ENCODE measurements at places on chromosomes 6 and 20. TPM values are rescaled to one million over a fixed set of nuclear protein-coding genes. Genes with fewer than 3 reads are reported as not detected.
A peak's percentile ranks its signal among the peaks of the same experiment; 100 is the strongest.

DNA sequence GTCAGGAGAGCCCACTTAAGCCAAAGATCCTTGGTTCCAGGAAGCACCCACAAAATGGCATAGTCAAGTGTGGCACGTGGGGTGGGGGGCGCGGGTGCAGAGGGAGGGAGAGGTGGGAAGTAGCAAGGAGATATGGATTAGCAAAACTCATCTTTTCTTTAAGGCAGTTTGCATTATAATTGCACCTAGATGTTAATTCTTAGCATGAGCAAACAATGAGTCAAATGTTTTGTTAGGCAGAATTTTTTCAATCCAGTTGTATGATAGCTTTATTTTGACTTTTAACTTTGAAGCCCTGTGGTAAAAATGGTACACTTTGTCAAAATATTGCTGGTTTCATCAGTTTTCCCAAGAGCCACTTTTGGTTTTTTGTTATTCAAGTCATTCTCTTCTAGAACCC is 15.0 kb downstream of the SCAND1 start:
- no peak for DNase-seq

GRCh38 chr6:113632220-113632864 is 224.8 kb upstream of the MARCKS start:
- DNase-seq: no peak

GRCh38 chr6:19692506-19693298 is 144.5 kb upstream of the ID4 start:
- DNase-seq: peak; percentile 60

- DNase-seq: no peak
Measured at GRCh38 chr20:42098418-42098817, 480.2 kb upstream of the CHD6 start.

- no peak for DNase-seq
Measured at GRCh38 chr6:26333476-26334297, 31.3 kb upstream of the BTN3A2 start.

DNA sequence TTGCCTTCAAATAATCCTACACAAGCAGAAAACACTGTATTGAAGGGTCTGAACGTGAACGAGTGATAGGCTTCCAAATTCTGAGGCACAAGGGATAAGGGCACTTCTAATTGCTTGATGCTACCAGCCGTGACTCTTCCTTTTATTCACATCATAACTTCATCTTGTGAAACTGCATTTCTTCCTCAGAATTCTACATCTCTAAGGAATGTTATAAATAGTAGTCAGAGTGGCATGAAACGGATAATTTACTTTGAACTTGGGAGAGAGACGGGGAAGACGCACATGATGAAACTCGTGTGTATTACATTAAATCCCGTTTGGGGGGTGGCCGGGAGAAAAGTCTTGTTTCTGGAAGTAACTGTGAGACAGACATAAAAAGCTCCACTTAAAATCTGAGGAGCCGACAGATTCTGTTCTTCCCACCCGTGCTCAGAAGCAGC is 754 bp downstream of the HDDC2 start:
- no peak for DNase-seq

GRCh38 chr20:11332381-11332780 is 585.3 kb upstream of the BTBD3 start:
- DNase-seq: no peak

DNA sequence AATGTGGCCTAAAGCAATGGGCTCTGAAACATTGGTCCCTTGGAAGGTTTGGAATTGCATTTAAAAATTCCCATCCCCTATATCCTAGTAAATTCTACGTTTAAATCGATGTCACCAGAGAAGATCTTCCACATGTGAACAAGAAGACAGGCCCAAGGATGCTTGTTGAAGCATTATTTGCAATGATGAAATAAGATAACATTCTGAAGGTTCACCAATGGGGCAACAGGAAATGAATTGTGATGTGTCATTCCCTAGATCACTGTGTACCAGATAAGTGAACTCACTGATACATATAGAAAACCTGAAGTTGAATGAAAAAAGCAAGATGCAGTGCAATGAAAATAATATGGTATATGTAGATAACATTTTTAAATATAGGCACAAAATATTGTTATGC is 464.3 kb upstream of the BTBD3 start:
- DNase-seq: no peak

GRCh38 chr6:106799031-106799894 is 169.9 kb downstream of the QRSL1 start:
- peak; percentile 86 for DNase-seq

GRCh38 chr6:3259491-3259958 is 778 bp downstream of the PSMG4 start:
- peak; percentile 58 for DNase-seq

DNA sequence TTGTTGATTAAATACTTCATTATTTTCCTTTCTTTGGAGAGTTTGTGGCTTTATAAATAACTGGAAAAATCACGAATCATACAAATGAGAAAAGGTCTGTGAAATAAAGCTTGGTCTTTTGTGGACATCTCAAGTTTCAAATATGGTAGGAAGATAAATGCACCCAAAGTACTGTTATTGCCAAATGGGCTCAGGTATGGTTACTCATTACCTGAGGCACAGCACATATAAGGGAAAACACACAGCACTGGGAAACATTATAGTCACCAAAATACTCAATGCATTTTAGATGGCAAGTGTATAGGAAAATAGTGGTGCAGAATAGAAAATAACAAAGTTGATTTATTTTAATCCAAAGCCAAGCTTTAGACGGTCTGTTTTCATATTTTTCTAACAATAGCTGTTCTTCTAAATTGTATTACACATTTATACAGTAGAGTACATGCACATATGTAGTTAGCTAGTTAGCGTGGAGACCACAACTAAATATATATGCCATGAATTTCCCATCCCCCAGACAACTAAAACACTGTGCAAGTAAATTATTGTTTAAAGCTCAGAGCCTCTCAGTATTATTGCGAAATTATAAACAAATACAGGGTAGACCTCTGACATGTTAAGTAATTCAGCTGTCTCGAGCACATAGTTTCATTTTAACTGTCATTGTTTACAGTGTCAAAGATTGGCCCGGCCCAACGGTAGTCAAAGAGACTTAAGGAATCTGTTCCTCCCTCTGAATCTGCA is 336.0 kb downstream of the SYNE1 start:
- DNase-seq: no peak

DNA sequence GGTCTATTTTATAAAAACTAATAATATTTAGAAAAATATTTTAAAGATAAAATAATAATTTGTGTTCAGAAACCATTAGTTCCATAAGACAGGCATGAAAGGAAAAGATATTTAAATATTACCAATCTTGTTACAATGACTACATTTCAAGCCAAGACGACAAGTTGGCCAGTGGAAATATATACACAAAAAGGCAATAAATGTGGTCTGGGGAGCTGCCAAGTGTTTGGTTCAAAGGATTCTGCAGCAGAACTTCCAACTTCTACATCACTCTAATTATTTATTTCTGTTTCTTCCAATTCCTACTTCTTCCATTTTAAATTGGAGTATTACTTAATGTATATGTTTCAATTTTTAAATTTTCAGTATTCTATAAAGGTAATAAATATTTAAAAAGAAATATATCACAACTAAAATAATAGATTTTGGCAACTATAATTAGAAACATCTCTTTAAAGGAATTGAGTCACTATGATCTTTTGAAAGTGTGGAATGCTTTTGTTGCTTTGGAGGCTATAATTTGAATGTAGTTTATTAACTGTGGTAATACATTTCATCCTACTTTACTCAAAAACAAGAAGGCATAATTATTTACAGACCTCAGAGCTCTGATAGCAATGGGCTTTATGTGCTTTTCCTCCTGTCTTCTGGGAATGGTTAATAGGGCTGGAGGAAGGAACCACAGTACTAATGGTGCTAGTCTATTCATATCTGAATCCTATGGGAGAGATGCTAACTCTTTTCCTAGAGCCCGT is 129.7 kb upstream of the FAM184A start:
- DNase-seq: peak; percentile 16

DNA sequence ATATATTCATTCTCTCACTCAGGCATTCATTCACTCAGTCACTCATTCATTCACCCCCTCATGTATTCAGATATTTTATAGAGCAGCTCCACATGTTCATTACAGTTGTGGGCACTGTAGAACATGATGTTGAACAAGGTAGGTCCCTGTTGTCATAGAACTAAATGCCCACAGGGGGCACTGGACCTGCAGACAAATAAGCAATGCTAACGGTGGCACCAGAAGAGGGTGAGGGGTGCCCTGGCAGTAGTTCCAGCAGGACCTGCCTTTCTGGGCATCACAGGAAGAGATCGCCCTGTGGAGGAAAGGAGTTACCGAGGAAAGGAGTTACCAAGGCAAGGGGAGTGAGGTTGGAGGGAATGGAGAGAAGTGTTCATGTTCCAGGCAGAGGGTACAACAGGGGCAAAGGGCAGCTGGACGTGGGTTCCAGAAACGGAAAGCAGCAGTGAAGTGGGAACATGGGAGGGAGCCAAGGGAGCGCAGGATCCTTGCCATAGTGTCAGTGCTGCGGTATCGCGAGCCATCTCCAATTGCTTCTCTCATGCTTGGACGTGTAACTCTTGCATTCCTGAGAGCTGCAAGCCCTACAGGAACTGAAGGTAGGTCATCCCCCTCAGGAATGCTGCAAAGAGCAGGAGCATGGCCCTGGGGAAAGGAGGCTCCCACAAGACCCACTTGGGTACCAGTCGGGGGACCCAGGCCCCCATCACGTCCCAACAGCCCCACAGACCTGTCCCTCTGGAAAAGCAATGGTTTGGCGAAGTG is 128.2 kb downstream of the EDN3 start:
- DNase-seq: no peak

GRCh38 chr6:161481786-161482516 is 208.1 kb upstream of the AGPAT4 start:
- no peak for DNase-seq

DNA sequence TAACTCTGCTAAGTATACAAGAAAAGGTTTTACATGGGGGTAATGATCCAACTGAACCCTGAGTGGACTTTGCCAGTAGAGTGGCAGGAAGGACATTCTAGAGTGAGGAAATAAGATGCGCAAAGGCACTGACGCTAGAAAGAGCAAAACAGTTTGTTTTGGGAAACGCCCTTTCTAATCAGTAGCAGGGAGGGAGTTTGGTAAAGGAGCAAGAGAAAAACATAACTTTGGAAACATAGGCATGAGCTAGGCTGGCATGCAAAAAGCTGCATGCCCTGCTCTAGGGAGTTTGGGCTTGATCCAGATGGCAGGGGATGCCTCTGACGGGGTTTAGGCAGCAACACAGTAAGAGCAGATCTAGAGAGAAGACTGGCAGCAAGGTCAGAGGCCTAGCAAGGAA is 135.2 kb downstream of the DST start:
- no peak for DNase-seq

DNA sequence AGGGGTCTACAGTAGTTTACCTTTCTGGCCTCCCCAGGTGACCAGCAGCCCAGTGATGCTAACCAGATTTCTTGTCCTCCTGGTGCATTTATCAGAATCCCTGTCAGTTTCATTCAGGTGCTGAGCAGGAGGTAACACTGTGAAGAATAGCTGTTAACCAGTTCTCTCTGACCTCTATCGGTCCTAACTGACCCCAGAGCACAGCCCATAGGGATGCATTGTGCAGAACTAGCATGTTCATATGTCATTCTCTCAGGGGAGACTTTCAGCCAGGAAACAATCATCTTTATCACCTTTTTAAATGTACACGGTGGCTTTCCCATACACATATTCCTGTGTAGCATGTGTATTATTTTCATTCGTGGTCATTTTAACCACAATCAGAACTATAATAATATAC is 49.9 kb downstream of the CNR1 start:
- no peak for DNase-seq

GRCh38 chr20:11063444-11063843 is 389.6 kb upstream of the JAG1 start:
- DNase-seq: no peak

DNA sequence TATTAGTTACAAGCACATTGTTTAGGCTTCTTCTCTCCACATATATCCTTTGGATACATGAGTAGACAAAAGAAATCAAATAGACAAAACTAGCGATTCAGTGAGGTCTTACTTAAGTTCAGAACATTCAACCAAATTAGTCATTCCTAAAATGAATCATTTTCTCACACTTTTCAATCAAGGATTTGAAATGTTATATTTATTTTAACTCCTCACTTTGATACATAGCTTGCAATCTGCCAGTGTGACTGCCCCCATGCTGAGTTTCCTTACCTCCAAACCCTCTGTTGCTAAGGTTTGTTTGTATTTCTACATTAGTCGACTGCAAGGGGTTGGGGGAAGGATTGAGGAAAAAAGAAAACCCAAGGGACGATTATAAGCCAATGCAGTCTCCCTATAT is 3.5 kb upstream of the MOXD1 start:
- DNase-seq: no peak

GRCh38 chr6:1610497-1611321 is 994 bp downstream of the FOXC1 start:
- peak; percentile 84 for DNase-seq

- no peak for DNase-seq
Measured at GRCh38 chr6:111992851-111993250, 61.1 kb upstream of the CCN6 start.

- no peak for DNase-seq
Measured at GRCh38 chr20:63497946-63498935, 642 bp downstream of the EEF1A2 start.

GRCh38 chr6:21420146-21420878 is 173.2 kb upstream of the SOX4 start:
- peak; percentile 24 for DNase-seq

GRCh38 chr6:2870046-2870636 is 28.5 kb upstream of the SERPINB1 start:
- DNase-seq: no peak

- DNase-seq: no peak
Measured at GRCh38 chr20:56002908-56003800, 2.2 kb downstream of the CBLN4 start.

Gene TRPC4AP
- 51.2 TPM for total RNA-seq

Gene SNX21
- 23.2 TPM for total RNA-seq

Gene SNAP25
- total RNA-seq: 6.2 TPM

Gene CDC5L
- 17.6 TPM for total RNA-seq

Gene FOXP4
- 33.2 TPM for total RNA-seq

Gene CCND3
- 139 TPM for total RNA-seq

Gene ZBTB46
- total RNA-seq: 24.0 TPM

Gene KHDC1L
- not detected for total RNA-seq

Gene NKX2-4
- total RNA-seq: not detected

Gene ADGRF1
- total RNA-seq: 58.8 TPM

Gene SLPI
- 3,615 TPM for total RNA-seq

Gene RSPO3
- total RNA-seq: 8.9 TPM

Gene GPX6
- not detected for total RNA-seq

Gene ENPP4
- total RNA-seq: 28.8 TPM

Gene BMP5
- total RNA-seq: 0.76 TPM

Gene CLVS2
- total RNA-seq: not detected

Gene TSPYL1
- total RNA-seq: 112 TPM

All from kidney (tissue), 22 donors.